GM12865 (cell line): ENCODE measurements at places on chromosomes 6 and 20.

- DNase-seq = no peak
Observed at GRCh38 chr6:47195011-47195650, 114.6 kb downstream of the TNFRSF21 start.

- no peak for DNase-seq
Observed at GRCh38 chr20:3471397-3472021, 691 bp downstream of the ATRN start.

DNA sequence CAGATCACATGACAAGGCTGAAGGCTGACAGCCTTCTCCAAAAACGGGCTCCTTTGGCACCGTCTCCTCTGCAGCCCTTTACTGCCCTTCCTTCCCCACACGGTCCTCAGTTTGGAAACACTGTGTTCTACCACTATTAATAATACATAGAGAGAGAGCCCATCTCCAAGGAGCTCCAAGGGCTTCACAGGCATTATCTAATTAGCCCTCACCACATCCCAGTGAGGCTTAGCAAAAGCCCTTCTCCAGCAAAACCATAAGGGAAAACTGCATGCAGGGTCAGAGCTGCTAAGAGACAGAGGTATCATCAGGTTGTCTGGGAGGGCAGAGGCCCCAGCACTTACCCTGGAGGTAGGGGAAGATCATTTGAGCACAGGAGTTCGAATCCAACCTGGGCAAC lies 169.3 kb upstream of the JARID2 start:
- DNase-seq = no peak

- no peak for DNase-seq
Observed at GRCh38 chr6:162560891-162561290, 166.7 kb downstream of the PRKN start.

GRCh38 chr6:167589615-167589940 lies 237.1 kb upstream of the AFDN start:
- no peak for DNase-seq

GRCh38 chr6:79776076-79776475 lies 144.9 kb downstream of the SH3BGRL2 start:
- DNase-seq = no peak

GRCh38 chr6:64249115-64249514 lies 613.5 kb downstream of the PHF3 start:
- DNase-seq = no peak

DNA sequence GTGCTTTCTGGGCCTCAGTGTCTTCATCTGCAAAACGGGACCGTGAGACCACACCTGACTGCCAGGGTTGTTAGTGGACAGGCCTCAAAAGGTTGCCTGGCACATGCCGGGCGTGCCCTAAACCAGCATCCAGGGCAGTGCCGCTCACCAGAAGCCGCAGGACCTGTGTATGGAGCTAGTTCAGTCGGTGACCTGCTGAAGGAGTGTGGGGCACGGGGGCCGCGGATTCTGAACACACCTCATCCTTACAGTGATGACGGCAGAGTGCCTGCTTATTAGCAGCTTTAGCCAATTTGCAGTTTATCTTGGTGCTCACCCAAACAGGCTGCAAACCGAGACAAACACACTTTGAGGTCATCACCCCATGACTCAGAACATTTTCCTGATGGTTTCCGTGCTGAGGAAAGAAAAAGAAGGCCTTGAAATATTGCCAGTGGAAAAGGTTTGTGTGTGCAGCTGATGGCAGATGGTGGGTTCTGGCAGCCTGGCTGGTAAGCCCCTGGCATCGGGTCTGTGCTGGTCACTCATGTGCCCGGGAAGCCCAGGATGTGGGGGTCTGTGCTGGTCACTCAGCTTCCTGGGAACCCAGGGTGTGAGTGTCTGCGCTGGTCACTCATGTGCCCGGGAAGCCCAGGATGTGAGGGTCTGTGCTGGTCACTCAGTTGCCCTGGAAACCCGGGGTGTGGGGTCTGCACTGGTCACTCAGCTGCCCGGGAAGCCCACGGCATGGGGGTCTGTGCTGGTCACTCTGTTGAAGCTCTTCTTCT lies 153.8 kb downstream of the ERMARD start:
- no peak for DNase-seq

- DNase-seq = no peak
Observed at GRCh38 chr20:3782597-3782996, 1.3 kb upstream of the SPEF1 start.

DNA sequence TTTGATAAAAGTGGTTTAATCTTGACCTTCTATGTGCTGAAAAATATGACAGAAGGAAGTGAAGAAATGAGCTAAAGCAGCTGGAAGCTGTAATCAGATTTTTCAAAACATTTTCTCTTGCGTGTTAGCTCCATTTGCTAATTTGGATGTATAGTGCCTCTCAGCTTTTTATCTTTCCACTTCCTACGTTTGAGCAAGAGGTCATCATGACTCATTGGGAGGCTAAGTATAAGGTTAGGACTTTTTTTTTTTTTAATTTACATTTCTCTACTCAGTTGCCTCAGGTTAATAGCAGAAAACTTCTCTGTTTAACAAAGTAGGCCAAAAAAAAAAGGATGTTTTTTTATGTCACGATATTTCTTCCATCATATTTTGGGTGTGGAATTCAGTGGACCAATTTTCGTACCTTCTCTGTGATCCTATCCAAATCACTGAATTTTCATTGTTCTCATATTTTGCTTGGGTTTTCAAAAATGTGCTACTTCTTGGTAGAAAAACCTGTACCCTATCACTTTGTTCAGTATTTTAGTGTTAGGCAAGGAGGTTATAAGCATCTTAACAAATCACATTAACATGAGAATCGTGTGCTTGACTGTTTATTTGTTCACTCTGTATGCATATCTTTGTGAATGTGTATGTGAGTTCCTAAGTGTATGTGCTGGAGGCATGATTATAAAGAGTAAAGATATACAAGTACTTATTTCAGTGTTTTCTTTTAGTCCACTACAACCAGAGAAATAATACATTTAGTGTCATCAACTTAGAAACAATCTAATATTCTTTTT lies 1028.3 kb upstream of the EYS start:
- no peak for DNase-seq

- DNase-seq = no peak
Observed at GRCh38 chr6:55034752-55035151, 139.6 kb upstream of the HCRTR2 start.

- no peak for DNase-seq
Observed at GRCh38 chr20:16350465-16350864, 222.8 kb downstream of the KIF16B start.

- DNase-seq = no peak
Observed at GRCh38 chr20:20267685-20268370, 100.1 kb upstream of the INSM1 start.

DNA sequence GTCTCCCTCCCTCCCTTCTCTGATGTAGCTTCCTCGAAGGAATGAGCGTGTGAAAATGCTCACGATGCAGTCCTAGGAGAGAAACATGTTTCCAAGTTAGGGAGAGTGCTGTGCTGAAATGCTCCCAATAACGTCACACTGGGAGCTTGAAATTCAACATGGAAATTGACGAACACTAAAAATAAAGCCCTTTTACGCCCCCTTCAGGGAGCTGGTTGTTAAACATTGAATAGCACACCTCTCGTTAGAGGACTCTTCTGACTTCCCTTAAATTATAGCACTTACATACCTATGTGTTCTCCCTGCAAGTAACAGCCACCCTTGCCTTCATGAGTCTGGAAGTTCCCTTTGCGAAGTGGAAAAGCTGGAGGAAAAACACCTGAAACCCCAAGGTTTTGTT lies 88.6 kb downstream of the BFSP1 start:
- no peak for DNase-seq

- peak; percentile 64 for DNase-seq
Observed at GRCh38 chr6:9520417-9521151, 894.3 kb downstream of the TFAP2A start.

DNA sequence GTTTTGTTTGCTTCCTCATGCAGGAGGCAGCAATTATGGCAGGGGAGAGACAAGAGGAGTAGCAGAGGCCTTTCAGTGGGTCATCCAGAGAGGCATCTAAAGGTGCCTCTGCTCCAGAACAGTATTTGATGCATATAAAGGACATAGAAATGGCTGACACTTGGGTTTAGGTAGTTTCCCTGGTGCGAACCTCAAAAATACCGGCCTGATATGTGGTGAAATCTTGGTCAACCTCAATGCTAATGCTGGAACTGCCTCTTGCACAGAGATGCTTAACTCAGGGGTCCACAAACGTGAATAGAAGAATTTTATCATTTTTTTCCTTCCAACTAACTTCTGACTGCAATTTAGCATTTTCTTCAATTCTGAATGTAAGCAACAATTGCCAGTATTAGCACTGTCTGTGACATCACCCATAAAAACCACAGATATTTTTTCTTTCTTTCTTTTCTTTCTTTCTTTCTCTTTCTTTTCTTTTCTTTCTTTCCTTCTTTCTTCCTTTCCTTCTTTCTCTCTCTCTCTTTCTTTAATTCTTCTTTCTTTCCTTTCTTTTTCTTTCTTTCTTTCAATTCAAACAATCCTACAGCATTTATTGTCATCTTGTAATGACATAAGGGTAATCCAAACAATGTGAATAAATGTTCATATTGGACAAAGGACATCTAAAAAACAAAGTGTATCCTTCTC lies 180.0 kb upstream of the UST start:
- DNase-seq = peak; percentile 18
